Stimulated activated CD8-positive, alpha-beta memory T cell treated with anti-CD3 and anti-CD28 coated beads, Interleukin-15, amount 100 ng/mL, for 4 hours (primary cell): ENCODE measurements at places on chromosomes 5 and 9.

- DNase-seq = no peak
These were observed 461.7 kb downstream of the CHSY3 start for GRCh38 chr5:130365956-130366355.

GRCh38 chr9:69535286-69535832, 136.8 kb downstream of the APBA1 start:
- DNase-seq = no peak

DNA sequence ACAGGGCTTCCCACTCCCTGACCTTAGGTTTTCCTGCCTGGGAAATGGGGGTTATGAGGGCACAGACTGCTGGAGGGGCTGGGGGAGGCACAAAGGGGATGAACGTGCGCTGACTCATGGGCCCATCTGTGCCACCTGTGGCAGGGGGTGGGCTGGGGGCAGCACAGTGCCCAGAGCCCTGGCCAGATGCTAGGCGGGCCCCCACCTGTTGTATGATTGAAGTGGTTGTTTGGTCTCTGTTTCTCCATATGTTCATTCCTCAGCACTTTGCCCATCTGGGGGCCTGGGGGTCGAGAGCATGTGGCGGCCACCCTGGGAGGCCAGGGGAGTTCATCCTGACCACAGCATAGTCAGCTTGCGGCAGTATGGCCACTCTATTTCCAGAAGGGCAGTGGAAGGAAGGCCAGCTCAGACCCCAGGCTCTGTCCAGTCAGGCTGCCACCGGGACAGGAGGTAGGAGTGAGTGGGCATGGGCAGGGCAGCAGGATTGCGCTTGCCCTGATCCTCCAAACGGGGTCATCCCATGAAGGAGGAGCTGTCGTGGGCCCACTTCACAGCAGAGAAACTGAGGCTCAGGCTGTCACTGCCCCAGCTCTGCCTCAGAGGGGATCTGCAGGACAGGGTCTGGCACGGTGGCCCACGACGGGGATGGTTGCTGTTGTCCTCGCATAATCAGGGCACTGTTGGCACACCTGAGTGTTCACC, 841 bp upstream of the NINJ1 start:
- no peak for DNase-seq

DNA sequence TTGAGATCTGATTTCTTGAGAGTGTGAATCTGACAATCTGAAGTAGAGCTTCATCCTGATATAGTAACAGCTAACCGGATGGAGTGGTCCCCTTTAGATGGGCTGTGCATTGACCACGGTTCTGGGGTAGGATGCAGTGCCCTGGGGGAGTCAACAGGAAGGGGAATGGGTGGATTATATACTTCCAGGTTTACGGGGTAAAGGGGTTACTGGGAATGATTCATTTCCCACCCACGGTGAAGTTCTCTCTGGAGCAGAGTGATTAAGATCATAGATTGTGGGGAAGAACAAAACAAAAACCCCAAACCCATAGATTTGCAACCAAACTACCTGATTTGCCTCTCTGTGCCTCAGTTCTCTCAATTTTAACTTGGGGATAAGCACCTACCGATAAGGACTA, 1.5 kb upstream of the B4GALT7 start:
- no peak for DNase-seq

DNA sequence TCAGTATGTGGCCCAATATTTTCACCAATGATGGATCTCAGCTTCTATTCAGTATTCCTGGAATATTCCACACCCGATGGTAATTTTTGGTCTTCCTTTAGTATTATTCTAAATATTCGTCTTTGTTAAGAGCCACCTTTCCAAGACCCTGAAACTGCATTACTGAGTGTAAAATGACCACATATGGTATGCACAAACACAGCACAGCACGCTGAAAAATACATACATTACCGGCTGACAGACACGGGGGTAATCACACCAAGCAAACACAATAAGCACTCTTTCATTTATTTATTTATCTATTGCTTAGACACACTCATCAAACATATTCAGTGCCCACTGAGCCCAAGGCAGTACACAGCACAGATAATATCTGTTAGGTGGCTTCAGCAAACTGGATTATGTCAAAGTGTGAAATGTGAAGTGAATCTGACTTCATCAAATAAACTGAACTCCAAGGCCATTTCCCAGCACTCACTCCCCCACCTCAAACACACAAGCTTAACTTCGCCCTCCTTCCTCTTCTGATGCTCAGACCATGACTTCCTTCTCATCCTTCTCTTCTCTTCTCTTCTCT, 1637.8 kb upstream of the C9orf72 start:
- DNase-seq = no peak

- DNase-seq = no peak
These were observed 12.5 kb upstream of the MAMDC2 start for GRCh38 chr9:70031141-70031545.

DNA sequence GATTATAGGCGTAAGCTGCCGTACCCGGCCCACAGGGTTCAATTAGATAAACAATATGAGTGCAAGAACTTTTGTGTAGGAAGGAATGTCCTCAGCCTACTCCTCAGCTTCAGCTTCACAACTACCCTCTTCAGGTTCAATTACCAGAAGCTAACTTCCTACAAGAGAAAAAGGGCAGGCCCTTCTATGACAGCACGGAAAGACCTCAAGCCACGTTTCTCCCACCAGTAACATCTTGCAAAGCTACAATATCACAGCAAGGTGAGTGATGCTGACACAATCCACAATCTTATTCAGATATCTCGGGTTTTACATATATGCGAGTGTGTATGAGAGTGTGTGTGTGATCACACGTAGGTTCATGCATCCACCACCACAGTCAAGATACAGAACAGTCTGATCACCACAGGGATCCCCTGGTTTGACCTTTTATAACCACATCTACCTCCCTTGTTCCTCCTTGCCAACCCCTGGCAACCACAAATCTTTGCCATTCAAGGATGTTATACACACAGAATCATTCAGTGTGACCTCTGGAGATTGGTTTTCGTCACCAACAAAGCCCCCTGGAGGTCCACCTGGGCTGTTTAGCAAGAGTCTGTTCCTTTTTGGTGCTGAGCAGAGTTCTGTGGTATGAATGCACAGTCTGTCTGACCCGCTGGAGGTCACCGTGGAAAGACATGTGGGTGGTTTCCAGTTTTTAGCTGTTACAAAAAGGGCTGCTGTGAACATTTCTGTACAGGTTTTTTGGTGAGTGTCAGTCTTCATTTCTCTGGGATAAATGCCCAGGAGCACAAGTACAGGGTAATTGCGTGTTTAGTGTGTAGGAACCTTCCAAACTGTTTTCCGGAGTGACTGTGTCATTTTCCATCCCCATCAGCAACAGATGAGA, 38.2 kb downstream of the IPPK start:
- DNase-seq = no peak

DNA sequence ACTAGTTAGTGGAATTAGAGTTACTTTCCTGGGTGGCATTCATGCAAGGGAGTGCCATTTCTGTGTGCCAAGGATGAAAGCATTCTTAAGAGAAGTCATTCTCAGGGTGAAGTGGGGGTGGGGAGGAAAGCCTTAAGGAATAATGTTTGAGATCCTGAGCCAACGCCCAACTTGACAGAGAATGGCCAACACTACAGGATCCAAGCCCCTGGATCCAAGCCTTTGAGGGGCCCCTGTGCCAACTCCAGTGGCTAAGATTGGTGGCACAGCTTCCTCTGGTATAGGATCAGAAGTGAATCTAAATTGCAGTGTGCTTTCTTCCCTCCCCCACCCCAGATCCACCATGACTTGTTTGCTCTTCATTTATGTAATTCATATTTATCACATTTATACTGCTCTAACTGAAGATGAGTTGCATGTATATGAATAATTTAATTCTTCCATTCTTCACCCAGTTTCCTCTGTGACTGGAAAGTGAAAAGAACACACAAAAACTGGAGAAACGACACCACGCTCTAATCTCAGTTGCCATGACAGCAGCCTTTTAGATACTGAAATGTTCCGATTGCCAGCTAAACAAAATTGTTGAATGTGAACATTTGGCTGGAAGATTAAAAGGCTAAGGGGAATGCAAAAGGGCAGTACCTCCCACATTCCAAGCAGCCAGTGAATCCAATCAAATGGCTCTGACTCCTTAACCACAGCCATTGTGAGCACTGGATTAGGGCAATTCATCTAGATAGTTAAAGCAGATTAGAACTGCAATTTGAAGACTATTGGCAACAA, 4.5 kb downstream of the ZNF608 start:
- DNase-seq = no peak

GRCh38 chr9:114909661-114910060, 20.7 kb downstream of the TNFSF8 start:
- no peak for DNase-seq

DNA sequence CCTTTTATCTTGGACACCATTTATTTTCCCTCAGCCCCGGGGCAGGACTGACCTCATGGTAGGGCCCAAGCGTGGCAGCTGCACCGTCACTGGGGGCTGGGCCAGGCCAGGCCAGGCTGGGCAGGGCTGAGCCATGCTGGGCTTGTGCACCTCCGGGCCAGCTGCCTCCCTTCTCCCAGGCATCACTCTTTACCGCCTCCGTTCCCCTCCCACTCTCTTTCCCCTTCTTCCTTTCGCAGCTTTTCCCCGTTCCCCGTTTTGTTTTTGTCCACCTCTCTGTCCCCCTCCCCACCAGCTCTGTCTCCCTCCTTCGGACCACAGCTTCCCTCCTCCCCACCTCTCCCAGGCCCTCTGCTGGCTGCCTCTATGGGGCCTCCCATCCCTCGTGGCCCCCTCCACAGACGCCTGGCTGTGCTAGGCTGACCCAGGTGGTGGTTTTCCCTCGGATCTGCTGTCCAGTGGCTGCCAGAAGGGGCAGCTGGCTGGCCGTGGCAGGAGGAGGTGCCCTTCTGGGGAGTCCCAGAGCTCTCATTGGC, 17.9 kb downstream of the FGF18 start:
- DNase-seq = no peak

- no peak for DNase-seq
These were observed 4.1 kb downstream of the PRUNE2 start for GRCh38 chr9:76901801-76902200.

GRCh38 chr9:124698265-124698664, 72.8 kb downstream of the NR6A1 start:
- DNase-seq = no peak

DNA sequence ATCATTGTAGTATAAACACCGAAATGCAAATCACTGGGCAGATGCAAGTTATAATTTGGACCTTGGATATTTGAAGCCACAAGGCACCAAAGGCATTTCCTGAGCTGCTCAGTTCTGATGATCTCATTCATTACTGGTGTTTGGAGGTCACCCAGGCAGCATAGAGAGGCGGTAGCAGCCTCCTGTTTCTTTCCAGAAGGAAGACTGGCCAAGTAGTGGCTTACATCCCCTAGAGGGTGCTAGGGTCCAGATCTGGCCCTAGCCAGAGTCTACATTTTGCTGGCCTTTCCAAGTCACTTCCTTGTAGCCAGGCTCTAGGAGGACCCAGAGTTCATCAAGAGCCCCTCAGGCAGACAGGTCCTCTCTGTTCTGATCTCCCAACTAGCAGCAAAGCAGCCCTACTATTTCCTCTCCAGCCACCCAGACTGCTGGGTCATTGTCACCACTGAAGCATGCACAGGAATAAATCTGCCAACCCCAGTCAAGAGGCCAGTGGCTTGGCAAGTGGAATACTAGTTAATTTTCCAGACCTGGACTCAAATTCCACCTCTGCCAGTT, 33.4 kb upstream of the TTC1 start:
- no peak for DNase-seq

GRCh38 chr5:68187268-68188055, 28.1 kb upstream of the PIK3R1 start:
- no peak for DNase-seq

GRCh38 chr5:4185127-4185526, 589.5 kb downstream of the IRX1 start:
- DNase-seq = no peak

DNA sequence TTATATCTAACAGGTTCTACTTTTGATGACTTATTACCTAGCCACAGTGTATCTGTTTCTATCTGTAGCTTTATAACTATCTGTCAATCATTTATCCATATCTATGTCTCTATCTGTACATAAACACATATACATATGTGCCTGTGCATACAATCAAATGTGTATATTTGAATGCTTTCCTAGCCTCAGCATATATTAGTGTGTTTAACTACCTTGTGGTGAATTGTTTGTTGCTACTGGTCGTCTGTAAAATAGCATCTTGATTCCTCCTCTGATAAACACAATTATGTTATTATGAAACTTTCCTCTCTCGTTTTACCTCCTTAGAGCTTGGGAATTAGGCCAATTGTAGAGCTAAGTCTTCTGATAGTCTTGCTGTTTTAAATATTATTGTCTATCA, 44.4 kb downstream of the PARP8 start:
- no peak for DNase-seq

DNA sequence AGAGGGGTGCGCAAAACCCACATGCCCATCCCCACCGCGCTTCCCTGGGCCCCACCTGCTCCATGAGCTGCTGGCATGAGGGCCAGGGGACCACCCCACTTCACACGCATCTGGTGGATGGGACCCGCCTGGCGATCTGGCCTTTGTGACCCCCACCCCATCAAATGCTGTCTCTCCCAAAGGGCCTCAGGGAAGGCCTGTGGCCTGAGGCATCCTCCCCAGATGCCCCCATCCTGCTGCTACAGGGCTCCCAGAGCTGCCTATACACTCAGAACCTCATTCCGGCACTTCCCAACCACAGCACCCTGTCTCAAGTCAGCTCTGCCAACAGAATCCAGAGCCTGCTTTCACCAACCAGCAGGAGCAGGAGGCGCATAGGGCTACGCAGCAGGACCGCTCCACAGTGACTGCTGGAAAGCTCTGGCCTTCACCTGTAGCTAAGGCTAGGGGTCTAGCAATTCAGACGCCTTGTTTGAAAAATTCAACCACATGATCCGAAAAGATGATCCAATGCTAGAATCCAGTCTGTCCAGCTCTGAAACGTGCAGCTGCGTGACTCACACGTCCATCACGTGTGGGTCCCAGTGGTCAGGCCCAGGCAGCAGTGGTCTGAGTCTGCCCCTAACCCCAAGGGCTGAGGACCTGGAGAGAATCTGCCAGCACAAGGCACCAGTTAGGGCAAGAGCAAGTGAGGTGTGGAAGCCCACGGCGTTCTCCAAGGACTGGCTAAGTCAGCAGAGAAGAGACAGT, 1.4 kb upstream of the SNAPC4 start:
- DNase-seq = no peak

- DNase-seq = no peak
These were observed 72.4 kb upstream of the FBXW11 start for GRCh38 chr5:172078726-172079345.

GRCh38 chr5:158283397-158283796, 424.5 kb upstream of the CLINT1 start:
- DNase-seq = no peak

- DNase-seq = no peak
These were observed 1.8 kb downstream of the GSN start for GRCh38 chr9:121269642-121270254.

DNA sequence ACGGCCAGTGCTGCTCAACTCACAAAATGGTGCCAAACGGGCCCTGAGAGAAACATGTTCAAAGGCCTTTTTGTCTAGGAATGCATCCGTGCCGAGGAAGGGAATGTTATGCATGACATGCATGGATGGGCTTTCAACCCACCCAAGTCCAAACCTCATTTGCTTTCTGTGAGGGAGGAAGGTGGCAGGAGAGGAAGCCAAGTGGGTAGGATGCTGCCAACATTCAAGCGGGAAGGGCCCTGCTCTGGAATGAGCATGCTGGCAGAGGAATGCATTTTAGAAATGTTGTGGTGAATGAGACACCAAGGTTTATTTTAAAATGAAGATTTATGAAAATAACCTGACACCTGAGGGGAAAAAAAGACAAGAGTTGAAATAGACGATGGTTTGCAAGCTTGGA, 479.1 kb downstream of the CCDC171 start:
- DNase-seq = no peak
